ENCODE measurements at places on chromosomes 16 and 17.

GRCh38 chr17:30321314-30321713 is 12.5 kb downstream of the TMIGD1 start:
- DNase-seq, result no peak

GRCh38 chr17:63222655-63223054 is 223.5 kb downstream of the CYB561 start:
- no peak for DNase-seq

DNA sequence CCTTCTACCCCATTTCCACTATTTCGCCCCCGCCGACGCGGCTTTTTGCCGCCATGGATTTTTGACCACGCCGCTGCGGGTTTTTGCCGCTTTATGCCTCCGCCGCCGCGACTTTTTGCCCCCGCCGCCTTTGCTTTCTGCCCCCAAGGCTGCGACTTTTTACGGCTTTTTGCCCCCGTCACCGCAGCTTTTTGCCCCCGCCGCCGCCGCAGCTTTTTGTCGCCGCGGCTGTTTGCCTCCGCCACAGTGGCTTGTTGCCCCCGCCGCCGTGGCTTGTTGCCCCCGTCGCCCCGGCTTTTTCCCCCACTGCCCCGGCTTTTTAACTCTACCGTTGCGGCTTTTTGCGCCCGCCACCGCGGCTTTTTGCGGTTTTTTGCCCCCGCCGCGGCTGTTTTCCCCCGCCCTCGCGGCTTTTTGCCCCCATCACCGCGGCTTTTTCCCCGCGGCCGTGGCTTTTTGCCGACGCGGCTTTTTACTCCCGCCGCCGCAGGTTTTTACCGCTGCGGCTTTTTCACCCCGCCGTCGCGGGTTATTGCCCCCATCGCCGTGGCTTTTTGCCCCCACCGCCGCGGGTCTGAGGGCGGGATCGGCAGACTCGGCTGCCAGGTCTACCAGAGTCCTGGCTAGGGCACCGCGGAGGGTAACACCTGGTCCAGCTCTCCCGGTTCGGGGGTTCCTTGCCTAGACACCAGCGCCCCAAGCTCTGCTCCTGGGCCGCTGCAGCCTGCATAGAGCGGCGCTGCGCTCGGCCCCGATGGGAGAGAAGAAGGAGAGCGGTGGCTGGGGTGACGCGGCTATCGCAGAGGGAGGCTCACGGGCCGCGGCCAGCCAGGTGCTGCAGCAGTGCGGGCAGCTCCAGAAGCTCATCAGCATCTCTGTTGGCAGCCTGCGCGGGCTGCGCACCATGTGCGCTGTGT is 562.7 kb upstream of the WSB1 start:
- DNase-seq, result no peak

GRCh38 chr16:86772671-86773353 is 194.5 kb downstream of the FOXL1 start:
- no peak for DNase-seq

GRCh38 chr17:7912927-7913524 is 3.1 kb downstream of the RNF227 start:
- peak; percentile 38 for DNase-seq

DNA sequence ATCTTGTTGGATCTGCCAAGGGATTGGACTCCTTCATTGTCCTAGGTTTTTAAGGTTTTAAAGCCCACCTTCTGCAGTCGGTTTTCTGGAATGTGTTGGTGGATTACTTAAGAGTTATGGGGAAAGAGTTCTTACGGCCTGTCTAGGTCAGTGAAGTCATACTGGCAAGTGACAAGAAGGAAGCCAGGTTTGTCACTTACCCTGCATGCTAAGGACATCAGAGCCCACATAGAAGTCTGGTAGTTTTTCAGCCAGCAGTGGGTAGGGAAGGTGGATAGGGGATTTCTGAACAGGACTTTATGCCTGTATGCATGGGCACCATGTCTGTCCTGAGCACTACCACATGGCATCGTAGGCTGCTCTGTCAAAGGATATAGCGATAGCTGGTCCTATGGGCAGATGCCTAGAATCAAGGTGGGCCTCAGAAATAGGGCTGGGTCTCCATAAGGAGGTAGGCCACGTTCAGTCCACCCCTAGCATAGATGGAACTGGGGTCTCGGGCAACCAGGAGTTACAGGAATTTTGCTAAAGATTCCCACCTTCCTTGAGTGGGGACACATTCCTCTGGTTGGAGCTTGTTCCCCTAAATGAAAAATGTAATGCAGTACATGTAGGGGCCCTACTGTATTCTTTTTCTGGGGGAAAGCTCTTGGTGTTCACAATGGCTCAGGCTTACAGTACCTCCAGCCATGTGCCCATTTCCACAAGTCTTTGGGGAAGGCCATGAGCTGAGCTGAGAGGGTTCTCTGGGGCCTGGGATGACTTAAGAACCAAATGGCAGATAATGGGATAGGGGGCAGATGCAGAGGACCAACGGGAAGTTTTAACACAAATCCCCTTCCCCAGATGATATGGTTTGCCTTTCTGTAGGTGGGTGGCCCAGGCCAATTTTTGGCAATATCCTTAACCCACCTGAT is 27.5 kb downstream of the TRPV2 start:
- no peak for DNase-seq

DNA sequence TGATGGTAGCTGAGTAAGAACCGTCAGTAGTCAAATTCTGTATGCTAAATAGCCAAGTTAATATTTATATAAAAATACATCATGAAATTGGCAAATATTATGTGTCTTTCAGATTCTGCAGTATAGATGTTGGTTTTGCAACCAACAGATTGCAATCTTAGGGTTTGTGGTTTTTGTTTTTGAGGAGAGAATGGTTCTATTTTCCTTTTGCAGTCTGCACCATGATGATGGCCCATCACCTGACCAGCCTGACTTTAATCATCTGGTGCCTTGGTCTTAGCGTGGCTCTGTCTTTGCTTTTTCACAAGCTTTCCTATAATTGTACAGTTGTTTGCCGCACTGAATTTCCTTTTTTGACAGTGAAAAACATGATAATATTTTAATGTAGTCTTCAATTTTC is 50.7 kb downstream of the NUP93 start:
- DNase-seq, result no peak

GRCh38 chr16:56728980-56729734 is 772 bp upstream of the NUP93 start:
- DNase-seq, result no peak

DNA sequence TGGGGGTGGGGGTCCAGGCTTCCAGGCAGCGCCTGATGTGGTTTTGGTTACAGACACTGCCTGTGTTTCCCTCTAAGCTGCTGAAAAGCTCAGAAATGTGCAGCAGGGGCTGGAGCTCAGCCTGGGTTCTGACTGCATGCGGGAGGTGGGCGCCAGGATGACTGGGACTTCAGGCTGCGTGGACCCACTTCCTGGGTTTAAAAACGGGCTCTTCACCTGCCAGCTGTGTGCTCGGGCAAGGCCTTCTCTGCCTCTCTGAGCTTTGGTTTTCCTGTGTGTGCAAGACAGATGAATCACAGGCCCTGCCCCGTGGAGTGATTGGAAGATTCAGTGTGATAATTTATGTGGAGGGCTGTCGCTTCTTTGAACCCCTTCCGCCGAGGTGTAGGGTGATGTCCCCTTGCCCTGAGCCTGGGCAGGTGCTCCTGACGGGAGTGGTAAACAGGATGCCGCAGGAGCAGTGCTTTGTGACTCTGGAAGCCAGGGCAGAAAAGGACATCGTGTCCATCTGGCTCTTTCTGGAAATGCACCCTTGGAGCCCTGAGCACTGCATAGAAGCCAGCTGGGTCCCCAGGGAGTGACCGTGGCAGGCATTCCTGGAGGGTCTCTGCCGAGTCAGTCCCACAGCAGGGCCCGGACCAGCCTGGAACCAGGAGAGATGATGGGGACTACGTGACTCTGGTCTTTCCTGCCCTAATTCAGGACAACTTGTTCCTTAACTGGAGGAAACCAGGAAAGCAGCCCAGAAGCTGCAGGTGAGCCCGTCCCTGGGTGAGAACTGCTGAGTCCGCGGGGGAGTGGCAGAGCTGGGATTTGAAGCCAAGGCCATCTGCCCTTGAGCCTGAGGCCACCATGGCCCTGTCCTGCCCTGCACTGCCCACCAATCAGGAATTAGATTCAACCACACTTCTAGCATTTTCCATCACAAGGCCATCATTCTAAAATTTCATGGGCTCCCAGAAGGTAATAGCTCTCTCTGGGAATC is 28.5 kb upstream of the SLC7A5 start:
- peak; percentile 25 for DNase-seq

- DNase-seq, result peak; percentile 6
Measured at GRCh38 chr16:4477966-4478365, 1.8 kb downstream of the HMOX2 start.

GRCh38 chr16:1070084-1070863 is 2.3 kb upstream of the SSTR5 start:
- DNase-seq, result no peak

GRCh38 chr16:78773291-78773702 is 673.8 kb downstream of the WWOX start:
- DNase-seq, result no peak

DNA sequence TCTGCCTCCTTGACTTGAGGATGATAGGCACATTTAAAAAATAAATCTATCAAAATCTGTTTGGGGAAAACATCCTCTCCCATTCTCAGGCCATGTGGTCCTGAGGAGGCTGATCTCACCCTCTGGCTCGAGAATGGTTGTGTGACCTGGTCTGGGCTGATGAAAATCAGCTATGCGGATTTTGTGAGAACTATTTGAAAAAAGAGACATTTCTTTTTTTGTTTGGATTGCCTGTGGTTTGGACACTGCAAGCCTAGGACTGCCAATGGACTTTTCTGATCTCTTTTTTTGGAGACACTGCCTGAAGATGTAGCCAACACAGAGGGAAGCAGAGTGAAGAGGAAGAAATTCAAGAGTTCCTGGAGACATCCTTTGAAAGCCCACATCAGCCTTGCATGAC is 145.9 kb downstream of the HS3ST3B1 start:
- no peak for DNase-seq

GRCh38 chr17:73644145-73645049 is at the start of gene SDK2:
Gene SDK2 (minus strand): TSS chr17:73644445. CDS start chr17:73644088, 357 bp downstream.
- DNase-seq, result no peak

DNA sequence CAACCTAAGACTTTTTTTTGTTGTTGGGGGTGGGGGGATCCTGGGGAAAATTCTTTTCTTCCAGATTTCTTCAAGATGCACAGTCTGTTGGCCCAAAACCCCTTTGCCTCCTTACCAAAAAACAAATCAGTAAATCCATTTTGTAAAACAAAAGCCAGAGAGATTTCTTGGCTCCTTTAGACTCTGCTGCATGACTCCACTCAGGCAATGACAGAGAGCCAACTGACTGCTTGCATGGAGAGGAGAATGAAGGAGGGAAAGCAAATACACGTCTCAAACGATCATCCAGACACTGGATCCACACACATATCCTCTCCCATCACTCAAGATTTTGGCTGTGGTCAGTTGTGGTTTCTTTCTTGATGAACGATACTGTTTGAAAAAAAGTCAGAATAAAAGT is 13.8 kb downstream of the COPRS start:
- no peak for DNase-seq

All from effector CD4-positive, alpha-beta T cell (primary cell).